Fibroblast of lung (primary cell): ENCODE measurements at places on chromosomes 6 and 20. TPM values are rescaled to one million over a fixed set of nuclear protein-coding genes. Genes with fewer than 3 reads are reported as not detected.

The PREX1 gene
- 3.1 and 3.9 TPM in 2 replicates for total RNA-seq

The GPR6 gene
- total RNA-seq = not detected in 2 replicates

The SLC17A1 gene
- total RNA-seq = not detected in 2 replicates

The PLCB1 gene
- total RNA-seq = 9.0 and 13.4 TPM in 2 replicates

The RFX6 gene
- total RNA-seq = not detected in 2 replicates

The CST7 gene
- not detected in 2 replicates for total RNA-seq

The FAM83B gene
- under 0.01 TPM in 2 replicates for total RNA-seq

The DACT2 gene
- not detected in 2 replicates for total RNA-seq

The ZNF451 gene
- total RNA-seq = 57.0 and 74.6 TPM in 2 replicates

The PGBD1 gene
- total RNA-seq = 5.6 and 5.8 TPM in 2 replicates

The KCNQ2 gene
- not detected in 2 replicates for total RNA-seq

The SRSF12 gene
- total RNA-seq = 0.33 and 0.51 TPM in 2 replicates

The HLA-DMB gene
- total RNA-seq = 0.51 and 0.83 TPM in 2 replicates

The NANP gene
- total RNA-seq = 8.8 and 9.5 TPM in 2 replicates

The ULBP3 gene
- 6.2 and 10.2 TPM in 2 replicates for total RNA-seq

The GJA10 gene
- not detected in 2 replicates for total RNA-seq

The CRISP2 gene
- total RNA-seq = not detected in 2 replicates

The MTRF1L gene
- 13.4 and 15.7 TPM in 2 replicates for total RNA-seq

The SLC22A7 gene
- total RNA-seq = not detected in 2 replicates

The OR2J3 gene
- total RNA-seq = not detected in 2 replicates

The FAM83C gene
- not detected in 2 replicates for total RNA-seq

The FAM229B gene
- 10.0 and 20.3 TPM in 2 replicates for total RNA-seq

The FOXQ1 gene
- total RNA-seq = 2.0 and 2.1 TPM in 2 replicates

The C2 gene
- total RNA-seq = 16.8 and 27.2 TPM in 2 replicates

The SOX4 gene
- total RNA-seq = 38.1 and 41.9 TPM in 2 replicates

The C6orf163 gene
- 1.8 and 2.8 TPM in 2 replicates for total RNA-seq

The SLC22A3 gene
- total RNA-seq = under 0.01 and 0.26 TPM in 2 replicates

The ASIP gene
- total RNA-seq = not detected in 2 replicates

The COL9A1 gene
- total RNA-seq = not detected in 2 replicates

The MOCS1 gene
- 16.7 and 21.8 TPM in 2 replicates for total RNA-seq

The PTCHD4 gene
- 4.4 and 5.8 TPM in 2 replicates for total RNA-seq

The CRISP3 gene
- not detected in 2 replicates for total RNA-seq

The SIRPB1 gene
- 0.17 and 1.0 TPM in 2 replicates for total RNA-seq

The ADGRF1 gene
- total RNA-seq = not detected in 2 replicates

The GTSF1L gene
- total RNA-seq = not detected in 2 replicates

The BNIP5 gene
- total RNA-seq = not detected in 2 replicates

The HLA-DRB5 gene
- total RNA-seq = not detected in 2 replicates

The RHAG gene
- total RNA-seq = not detected in 2 replicates

The FAM184A gene
- total RNA-seq = 1.3 and 1.7 TPM in 2 replicates
